Cortex of kidney (tissue), 1 donor: ENCODE measurements at places on chromosomes 13 and 19.

GRCh38 chr13:71864094-71864985 lies 2.7 kb downstream of the DACH1 start:
- DNase-seq: peak; percentile 4

DNA sequence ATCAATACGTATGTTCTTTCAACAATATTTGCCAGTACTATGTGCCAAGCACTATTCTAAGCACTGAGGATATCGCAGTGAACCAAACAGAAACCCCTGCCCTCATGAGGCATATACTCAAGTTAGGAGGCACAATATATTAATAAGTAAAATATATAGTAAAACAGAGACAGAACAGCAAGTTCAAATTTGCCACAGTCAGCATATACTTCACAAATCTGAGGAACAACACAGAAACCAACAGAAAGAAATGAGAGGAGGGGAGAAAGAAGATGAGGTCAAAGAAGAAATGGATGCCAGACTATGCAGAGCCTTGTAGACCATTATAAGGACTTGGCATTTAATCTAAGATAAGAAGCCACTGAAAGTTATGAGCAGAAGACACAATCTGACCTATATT lies 59.9 kb downstream of the KATNAL1 start:
- DNase-seq: no peak

DNA sequence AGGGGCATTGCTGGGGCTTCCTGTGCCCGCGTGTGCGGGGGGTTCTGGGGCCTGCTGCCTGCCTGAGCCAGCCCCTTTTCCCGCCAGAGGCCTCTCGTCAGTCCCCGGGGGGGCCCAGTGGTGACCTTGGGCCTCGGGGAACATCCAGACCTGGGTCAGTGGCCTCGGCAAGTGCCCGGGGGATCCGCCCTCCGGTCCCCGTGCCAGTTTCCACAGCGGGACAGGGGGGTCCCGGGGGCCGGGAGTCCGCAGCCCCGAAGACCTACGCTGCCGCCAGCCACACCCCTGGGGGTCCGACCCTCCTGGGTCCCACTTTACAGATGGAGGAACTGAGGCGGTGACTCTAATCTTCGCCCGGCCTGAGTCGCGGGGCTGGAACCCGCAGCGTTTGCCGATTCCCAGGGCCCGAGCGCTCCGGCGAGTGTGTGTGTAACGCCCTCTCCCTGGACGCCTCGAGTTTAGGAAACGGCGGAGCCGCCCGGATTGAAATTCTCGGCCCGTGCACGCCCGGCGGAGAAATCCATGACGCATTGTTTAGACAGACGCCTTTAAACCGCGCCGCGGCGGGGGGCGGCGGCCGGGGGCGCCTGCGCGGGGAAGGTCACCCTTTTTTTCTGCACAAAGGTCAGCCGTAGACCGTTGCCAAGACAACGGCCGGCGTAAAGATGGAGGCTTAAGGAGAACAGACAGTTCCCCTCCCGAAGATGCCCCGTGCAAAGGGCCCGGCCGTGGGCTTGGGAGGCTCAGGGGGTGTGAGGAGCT lies 39.3 kb downstream of the EFNA2 start:
- DNase-seq: no peak

DNA sequence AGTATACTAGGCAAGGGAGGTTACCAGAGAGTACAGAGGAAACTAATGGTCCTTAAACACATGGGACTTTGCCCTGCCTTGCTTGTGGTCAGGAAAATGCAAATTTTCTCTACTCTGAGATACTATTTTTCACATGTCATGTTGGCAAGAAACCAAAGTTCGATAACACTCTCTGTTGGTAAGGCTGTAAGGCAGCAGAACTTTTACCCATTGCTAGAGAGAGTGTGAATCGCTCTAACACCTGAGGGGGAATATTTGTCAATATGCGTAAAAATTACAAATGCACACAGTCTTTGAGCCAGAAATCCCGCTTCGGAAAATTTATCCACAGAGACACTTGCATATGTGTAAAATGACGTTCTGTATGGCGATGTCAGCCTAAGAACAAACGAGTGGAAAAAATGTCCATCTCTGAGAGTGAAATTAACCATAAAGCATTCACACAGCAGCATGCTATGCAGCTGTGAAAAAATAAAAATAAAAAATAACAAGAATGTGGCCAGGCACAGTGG lies 9.5 kb upstream of the RFX1 start:
- no peak for DNase-seq

- DNase-seq: no peak
These were observed 1.4 kb upstream of the C2CD4C start for GRCh38 chr19:410243-410781.

DNA sequence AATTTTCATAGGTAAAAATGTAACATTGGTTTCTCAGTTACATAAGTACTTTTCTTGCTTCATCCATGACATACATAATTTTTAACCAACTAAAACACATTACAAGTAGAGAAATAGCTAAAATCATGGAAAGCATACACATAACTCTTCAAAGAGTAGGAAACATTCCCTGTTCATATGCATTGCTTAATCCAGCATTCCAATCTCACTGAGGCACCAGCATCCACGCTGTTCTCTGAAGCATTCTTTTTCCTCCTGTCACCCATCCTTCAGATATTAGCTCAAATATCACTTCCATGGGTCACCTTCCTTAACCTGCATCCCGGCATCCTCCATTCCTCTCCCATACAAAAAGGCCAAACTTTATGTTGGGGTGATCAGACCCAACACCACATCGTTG lies 79.1 kb downstream of the ZNF254 start:
- no peak for DNase-seq

GRCh38 chr13:58587183-58587582 lies 955.6 kb downstream of the PCDH17 start:
- DNase-seq: no peak

DNA sequence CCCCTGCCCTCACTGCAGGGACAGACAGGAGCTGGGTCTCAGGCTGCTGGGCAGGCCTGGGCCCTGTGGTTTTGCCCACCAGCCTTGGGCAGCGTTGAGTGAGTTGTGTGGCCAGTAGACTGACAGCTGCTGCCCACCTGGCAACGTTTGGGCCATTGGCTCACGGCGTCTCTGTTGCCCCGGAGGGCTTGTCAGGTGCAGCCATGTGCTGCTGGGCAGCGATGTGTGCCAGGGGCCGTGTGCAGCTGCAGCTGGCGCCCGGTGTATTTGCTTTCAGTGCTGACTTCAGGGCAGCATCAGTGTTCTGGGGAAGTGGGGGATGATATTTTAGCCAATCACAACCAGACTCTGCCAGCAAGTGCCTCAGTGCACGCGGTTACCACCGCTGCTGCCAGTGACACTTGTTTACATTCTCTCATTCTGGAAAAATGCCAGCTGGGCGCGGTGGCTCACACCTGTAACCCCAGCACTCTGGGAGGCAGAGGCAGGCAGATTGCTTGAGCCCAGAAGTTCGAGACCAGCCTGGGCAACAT lies 10.6 kb downstream of the FZR1 start:
- no peak for DNase-seq

- DNase-seq: no peak
These were observed 15.4 kb upstream of the SBNO2 start for GRCh38 chr19:1189419-1189818.
